ENCODE measurements at places on chromosomes 13 and 19.
A peak's percentile ranks its signal among the peaks of the same experiment; 100 is the strongest.

GRCh38 chr19:6271251-6271650 lies 8.5 kb downstream of the MLLT1 start:
- no peak for DNase-seq

- DNase-seq, result no peak
These were observed 5.6 kb upstream of the BSG start for GRCh38 chr19:566844-567243.

- no peak for DNase-seq
These were observed 24.5 kb upstream of the TFDP1 start for GRCh38 chr13:113559901-113560644.

GRCh38 chr19:9644472-9644871 lies 23.4 kb upstream of the ZNF561 start:
- no peak for DNase-seq

DNA sequence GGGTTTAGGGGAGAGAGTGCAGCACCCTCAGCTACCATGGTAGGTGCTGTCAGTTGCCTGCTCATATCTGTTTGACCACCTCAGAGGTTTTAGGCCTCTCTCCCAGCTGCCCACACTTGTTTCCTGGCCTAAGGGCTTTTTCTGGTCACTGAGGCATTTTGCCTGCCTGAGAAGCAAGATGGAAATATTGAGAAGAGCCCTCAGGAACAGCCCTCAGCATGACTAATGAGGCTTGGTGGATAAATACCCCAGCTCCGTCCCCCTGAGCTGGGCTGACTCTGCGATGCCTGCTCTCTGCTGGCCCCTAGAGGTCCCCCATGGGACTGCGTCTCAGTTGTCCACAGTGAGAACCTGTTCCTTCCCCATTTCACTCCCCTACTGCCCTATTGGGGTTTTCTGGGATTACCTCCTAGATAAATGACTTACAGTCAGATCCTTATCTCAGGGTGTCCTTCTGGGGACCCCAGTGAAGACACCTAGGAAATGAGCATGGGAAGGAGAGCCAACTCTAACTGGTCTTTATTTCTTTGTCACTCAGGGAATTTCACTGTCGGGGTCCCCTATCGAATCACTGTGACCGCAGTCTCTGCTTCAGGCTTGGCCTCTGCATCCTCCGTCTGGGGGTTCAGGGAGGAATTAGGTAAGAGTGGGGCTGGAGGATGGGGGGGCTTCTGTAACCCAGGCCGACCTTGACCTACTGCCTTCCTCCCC lies 13.3 kb downstream of the PALM3 start:
- no peak for DNase-seq

DNA sequence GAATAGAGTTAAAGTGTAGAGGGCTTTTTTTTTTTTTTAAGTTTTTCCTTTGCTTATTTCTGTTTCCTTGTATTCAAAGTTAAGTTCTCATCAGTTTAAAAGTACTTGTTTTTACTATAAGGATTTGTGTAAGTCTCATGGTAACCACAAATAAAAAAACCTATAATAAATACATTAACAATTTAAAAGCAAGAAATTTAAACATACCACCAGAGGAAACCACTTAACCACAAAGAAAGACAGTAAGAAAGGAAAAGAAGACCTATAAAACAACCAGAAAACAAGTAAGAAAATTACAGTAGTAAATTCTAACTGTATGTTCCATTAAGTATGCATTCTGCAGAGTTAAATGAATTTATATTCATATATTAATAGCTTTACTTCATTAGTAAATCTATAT lies 999.1 kb upstream of the ATXN8OS start:
- no peak for DNase-seq

DNA sequence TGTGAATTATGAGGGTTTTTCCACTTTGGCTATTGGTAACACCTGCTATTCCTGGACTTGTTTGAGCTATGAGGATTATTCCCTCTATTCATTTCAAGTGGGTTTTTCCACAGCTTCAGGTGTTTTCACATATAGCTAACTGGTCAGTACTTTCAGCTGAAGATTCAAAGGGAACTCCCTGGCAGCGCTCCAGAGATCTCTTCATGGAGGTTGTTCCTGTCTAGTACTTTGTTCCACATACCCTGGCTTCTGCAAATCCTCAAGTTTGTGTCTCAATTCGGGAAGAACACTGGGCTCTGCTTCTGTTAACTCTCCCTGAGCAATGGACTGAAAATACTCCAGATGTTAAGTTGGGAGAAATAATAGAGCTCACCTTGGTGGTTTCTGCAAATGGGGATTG lies 5.6 kb upstream of the ZNF607 start:
- no peak for DNase-seq

DNA sequence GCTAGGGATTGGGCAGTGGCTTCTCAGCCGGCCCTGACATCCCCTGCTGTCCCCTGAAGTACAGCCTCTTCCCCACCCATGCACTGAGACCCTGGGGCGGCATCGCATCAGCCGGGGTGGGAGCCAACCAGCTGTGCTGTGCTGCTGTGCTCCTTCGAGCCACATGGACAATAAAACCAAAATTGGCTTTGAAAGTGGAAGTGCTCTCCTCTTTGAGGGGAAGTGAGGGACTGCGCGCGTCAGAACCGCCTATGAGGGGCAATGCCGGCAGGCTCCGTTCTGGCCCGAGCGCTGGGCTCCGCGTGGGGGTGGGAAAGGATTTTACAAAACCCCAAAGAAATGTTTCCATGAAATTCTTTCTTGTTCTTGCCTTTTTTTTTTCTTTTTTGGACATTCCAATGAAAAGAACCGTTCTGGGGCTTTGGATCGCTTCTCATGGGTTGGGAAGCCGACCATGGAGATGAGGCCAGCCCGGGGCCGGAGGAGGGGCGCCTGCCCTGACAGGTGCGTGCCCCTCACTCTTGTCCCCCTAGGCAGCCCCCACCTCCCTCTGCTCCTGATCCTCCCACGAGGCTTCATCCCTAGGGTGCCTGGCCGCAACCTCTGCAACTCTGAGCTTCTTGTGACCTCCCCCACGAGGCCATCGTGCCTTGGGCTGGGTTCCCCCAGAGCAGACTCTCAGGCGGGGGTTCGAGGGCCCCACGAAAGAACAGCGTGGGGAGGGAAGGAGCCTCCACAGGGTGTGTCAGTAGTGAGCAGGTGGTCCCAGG lies 22.6 kb downstream of the KLHL26 start:
- DNase-seq, result no peak

GRCh38 chr19:41910240-41910991 lies 17.8 kb downstream of the ERFL start:
- DNase-seq, result no peak

DNA sequence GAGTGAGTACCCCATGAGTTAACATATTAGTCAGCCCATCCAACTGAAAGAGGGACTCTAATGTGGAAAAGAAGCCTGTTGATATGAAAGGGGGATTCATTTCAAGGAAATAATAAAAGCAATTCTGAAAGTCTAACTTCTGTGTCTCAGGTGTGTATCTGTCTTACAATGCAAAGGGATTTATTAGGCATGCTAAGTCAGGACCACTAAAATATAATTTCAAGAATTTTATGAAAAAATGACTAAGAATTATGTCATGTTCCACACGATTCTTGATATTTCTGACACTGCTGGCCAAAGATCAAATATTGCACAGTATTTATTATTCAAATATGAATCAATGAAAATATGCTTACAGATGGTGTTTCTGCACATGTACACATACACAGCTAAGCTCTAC lies 130.8 kb downstream of the KLF12 start:
- DNase-seq, result no peak

DNA sequence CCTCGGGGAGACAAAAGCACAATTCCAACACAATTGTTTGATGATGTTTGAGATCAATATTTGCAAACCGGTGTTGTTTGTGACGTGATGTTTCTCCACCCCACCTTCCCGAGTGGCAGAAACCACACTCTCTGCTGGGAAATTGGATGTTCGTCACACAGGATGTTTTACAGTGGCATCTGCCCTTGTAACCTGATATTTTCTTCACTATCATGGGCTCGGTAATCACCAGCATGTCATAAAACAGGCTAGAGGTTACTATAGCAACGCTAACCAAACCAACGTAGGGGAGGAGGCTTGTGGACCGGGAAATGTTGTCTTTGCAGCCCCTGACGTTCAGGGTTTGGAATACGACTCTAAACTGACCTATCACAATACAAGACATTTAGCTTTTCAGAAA lies 454.5 kb downstream of the IRS2 start:
- peak; percentile 75 for DNase-seq

- DNase-seq, result no peak
These were observed 527.1 kb downstream of the UQCRFS1 start for GRCh38 chr19:28685802-28686201.

GRCh38 chr13:35964863-35965180 lies 166.4 kb downstream of the DCLK1 start:
- no peak for DNase-seq

DNA sequence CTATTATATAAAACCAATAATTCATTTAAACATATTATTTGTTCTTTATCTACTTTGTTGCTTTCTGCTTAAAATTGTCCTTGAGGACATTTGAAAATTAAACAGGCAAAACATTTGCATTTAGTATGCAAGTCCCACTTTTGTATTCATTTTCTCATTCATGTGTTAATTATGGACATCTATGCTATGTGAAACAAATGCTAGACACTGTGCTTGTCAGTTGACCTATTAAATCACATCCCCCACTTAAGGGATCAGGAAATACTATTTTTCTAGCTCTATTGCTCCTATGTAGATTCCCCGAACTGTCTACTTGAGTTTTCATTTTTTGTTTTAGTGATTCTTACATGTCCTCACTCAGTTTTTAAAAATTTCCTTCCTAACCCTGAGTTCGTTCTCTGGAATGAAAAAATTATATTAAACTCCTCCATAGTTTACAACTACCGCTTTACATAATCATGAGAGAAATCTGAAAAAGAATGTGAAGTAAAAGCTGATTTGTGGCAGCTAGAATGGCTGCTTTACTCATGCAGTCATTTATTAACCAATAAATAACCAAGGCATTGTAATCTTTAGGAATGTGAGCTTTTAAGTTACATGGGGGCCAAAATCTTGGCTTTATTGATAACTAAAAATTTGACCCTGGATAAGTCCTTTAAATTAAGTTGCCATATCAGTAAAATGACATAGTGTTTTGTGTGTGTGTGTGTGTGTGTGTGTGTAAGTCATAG lies 188.5 kb downstream of the LIG4 start:
- no peak for DNase-seq

DNA sequence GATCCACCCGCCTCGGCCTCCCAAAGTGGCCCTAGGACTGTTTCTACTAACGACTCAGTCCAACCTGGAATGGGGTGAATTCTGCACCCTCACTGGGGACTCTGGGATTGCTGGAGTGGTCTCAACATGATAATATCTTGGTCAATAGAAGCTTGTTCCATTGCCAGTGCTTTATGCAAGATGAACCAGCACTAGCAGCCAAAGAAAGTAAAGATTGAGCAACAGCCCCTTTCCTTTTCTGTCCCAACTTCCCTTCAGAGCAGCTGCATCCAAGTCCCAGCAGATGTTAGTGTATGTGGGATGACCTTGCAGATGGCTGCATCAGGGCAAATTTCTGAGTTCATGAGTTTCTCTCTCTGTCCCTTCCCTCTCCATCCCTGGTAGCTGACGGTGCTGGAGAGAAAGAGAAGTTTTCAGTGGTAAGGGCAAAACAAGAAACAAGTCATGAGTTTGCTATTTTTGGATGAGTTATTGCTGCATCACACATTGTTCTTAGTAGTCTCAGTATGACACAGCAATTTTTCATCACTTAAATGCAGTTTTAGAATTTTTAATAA lies 183.6 kb upstream of the EDNRB start:
- no peak for DNase-seq

GRCh38 chr19:53977429-53977990 lies 13.9 kb upstream of the CACNG6 start:
- DNase-seq, result peak; percentile 86

- DNase-seq, result no peak
These were observed 106.9 kb downstream of the FGF9 start for GRCh38 chr13:21777813-21778212.

- DNase-seq, result peak; percentile 96
These were observed 539 bp downstream of the U2AF1L4 start for GRCh38 chr19:35744430-35745327.
